ENCODE measurements at places on chromosomes 2 and 18. TPM values are rescaled to one million over a fixed set of nuclear protein-coding genes. Genes with fewer than 3 reads are reported as not detected.

DNA sequence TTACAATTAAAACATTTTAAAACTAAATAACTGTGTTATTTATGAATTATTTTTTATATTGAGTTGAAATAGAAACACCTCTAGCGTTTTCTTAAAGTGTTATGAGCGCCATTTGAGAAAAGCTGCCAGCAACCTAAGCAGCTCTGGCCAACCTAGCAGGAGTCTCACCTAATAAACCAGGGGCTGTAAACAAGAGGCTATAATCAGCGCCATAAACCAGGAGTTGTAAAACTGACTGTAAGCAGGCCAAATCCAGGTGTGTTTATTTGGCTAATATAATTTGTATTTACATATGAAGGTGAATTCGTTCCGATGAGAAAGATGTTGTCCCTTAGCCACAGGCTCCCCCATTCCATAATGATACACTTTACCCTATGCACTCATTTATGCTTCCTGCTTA is 34.7 kb downstream of the LRRTM1 start:
- H3K27me3 ChIP-seq: peaks cover 2% of the 10 kb centered on the region
- no peak overlapping the region for H3K4me3 ChIP-seq
- no peaks in the 10 kb centered on the region for H3K4me1 ChIP-seq
- H3K27ac ChIP-seq: no peak overlapping the region

GRCh38 chr2:22719396-22719795 is 665.6 kb upstream of the KLHL29 start:
- H3K4me3 ChIP-seq: no peak overlapping the region
- no peak for DNase-seq
- no peaks in the 10 kb centered on the region for H3K36me3 ChIP-seq
- no peaks in the 10 kb centered on the region for H3K4me1 ChIP-seq
- H3K27ac ChIP-seq: no peak overlapping the region
- no peaks in the 10 kb centered on the region for H3K27me3 ChIP-seq

CCDC68 gene
- not detected for total RNA-seq

DNA sequence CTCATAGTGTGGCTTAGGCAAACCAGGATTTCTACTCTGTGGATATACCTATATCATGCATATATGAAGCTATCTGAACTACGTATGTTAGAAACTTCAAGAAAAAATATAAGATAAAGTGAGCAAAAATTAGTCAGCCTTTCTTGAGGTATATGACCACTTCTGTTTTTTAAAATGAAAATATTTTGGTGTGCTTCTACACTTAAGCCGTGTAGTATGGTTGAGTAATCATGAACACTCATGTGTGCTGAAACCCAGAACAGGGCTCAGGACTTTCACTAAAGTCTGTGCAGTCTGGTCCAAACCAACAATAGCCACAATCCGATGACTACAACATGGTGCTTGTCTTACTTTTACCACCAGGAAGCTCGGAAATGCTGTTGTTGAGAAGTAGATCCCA is 48.9 kb upstream of the TMEM177 start:
- no peak for DNase-seq
- peaks cover 7% of the 10 kb centered on the region for H3K27me3 ChIP-seq
- no peaks in the 10 kb centered on the region for H3K36me3 ChIP-seq
- no peak overlapping the region for H3K4me3 ChIP-seq
- H3K4me1 ChIP-seq: no peaks in the 10 kb centered on the region

DNA sequence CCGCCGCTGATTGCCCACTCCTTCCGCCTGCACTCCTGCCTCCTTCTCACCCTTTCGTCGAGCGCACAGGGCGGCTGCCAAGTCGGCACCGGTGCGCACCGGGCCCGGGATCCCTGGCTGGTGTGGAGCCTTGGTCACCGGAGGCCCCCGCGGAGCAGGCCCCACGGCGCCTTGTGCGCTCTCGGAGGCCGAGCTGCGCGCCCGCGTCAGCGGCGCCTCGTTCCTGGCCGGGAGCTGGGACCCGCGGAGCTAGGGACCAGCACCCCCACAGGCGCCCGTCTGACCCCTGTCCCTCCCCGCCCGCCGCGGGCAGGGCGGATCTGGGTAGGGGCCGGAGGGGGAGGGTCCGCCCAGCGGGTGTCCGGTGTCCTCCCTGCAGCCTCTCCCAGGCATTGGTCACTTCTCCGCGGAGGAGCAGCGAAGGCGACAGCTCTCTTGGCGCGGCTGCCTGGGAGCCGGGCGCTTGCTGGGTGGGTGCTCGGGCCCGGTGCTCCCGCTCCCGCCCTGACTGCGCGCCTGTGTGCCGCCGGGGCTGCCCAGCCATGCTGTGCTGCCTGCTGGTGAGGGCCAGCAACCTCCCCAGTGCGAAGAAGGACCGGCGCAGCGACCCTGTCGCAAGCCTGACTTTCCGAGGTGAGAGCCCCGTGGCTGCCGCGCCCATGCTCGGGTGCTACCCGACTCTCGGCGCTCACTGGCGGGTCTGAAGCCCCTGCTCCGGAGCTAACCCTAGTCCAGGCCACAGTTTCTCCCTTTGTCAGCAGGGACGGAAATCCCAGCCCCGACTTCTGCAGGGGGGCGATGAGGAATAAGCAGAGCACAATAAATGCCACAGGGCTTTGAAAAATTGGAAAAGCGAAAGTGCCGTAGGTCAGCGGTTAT is 13.2 kb downstream of the DYSF start:
- no peaks in the 10 kb centered on the region for H3K36me3 ChIP-seq
- no peak overlapping the region for H3K27ac ChIP-seq
- H3K4me3 ChIP-seq: peak overlapping the region; percentile 78
- peaks cover 8% of the 10 kb centered on the region for H3K4me1 ChIP-seq

GRCh38 chr2:2742726-2743125 is 411.7 kb upstream of the MYT1L start:
- H3K4me3 ChIP-seq: no peak overlapping the region
- no peaks in the 10 kb centered on the region for H3K4me1 ChIP-seq
- no peaks in the 10 kb centered on the region for H3K27me3 ChIP-seq
- no peak for DNase-seq
- H3K27ac ChIP-seq: no peak overlapping the region

- no peak overlapping the region for H3K27ac ChIP-seq
- no peak overlapping the region for H3K4me3 ChIP-seq
- H3K27me3 ChIP-seq: no peaks in the 10 kb centered on the region
- H3K4me1 ChIP-seq: peaks cover 19% of the 10 kb centered on the region
- DNase-seq: no peak
Measured at GRCh38 chr2:36859366-36859792, 107.0 kb downstream of the STRN start.

WIPF1 gene
- total RNA-seq: 340 TPM

EEF1B2 gene
- total RNA-seq: 711 TPM

SLC39A10 gene
- total RNA-seq: 32.5 TPM

- H3K4me3 ChIP-seq: no peak overlapping the region
- no peak overlapping the region for H3K27ac ChIP-seq
- H3K27me3 ChIP-seq: no peaks in the 10 kb centered on the region
- peaks cover 14% of the 10 kb centered on the region for H3K4me1 ChIP-seq
Measured at GRCh38 chr18:3529601-3530000, 79.6 kb downstream of the TGIF1 start.

- H3K4me1 ChIP-seq: no peaks in the 10 kb centered on the region
- no peak overlapping the region for H3K4me3 ChIP-seq
- H3K36me3 ChIP-seq: no peaks in the 10 kb centered on the region
- no peak overlapping the region for H3K27ac ChIP-seq
- DNase-seq: no peak
- peaks cover 1% of the 10 kb centered on the region for H3K27me3 ChIP-seq
Measured at GRCh38 chr2:187612857-187613256, 58.6 kb upstream of the TFPI start.

- no peak overlapping the region for H3K27ac ChIP-seq
- H3K4me3 ChIP-seq: no peak overlapping the region
- H3K36me3 ChIP-seq: no peaks in the 10 kb centered on the region
- no peaks in the 10 kb centered on the region for H3K27me3 ChIP-seq
- no peaks in the 10 kb centered on the region for H3K4me1 ChIP-seq
Measured at GRCh38 chr2:6068429-6068828, 376.2 kb downstream of the SOX11 start.

INO80D gene
- 30.3 TPM for total RNA-seq

DNA sequence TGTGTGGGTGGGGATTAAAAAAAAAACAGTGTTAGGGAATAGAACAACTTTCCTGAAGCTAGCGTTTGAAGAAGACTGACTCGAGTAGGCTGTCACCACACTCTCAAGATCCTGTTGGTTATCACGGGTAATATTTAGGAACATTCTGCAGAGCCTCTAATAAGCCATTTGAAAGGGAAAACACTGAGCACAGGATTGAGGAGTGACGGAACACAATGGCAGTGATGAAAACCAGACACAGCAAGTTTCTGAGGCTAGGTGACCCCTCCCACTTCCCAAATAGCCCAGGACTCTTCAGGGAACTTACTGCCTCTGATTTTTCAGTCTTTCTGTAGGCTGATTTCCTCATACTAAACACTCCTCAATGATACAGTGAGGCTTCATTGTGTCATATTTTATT is 88.2 kb upstream of the TMEM200C start:
- no peak overlapping the region for H3K4me3 ChIP-seq
- no peak overlapping the region for H3K27ac ChIP-seq
- no peaks in the 10 kb centered on the region for H3K4me1 ChIP-seq
- peaks cover 10% of the 10 kb centered on the region for H3K27me3 ChIP-seq
- no peaks in the 10 kb centered on the region for H3K36me3 ChIP-seq

DNA sequence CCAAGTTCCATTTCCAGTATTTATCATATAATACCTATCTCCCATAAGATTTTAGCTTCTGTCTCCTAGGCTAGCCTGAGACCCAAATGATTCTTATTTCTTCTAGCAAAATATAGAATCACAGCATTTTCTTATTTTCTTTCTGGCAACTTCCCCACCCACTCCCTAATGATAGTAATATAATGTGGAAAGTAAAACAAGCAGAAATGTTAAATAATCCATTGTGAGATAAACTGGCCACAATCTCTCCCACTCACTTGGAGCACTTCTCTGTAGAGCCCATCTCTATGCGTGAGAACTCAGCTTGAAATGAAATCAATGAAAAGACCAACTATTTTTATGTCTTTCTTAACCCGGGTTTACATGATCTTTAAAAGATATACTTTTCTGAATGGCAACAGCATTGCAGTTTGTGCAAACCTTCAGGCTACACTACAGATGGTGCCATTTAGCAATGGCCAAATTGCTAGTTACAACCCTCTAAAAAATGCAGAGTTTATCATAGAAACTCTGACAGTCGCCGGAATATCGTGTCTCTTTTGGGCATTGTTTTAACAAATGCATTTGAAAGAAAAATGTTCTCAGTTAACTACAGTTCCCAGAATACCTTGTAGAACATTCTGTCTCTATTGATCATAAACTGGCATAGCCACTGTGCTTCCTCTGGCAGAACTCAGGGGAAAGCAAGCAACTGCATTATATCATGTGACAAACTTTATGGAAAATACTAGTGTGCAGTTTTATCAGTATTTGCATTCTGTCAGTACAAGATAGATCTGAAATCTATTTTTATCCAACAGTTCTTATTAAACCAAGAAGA is 1407.4 kb upstream of the ZEB2 start:
- H3K27ac ChIP-seq: no peak overlapping the region
- H3K36me3 ChIP-seq: no peaks in the 10 kb centered on the region
- DNase-seq: no peak
- H3K4me3 ChIP-seq: no peak overlapping the region

DNA sequence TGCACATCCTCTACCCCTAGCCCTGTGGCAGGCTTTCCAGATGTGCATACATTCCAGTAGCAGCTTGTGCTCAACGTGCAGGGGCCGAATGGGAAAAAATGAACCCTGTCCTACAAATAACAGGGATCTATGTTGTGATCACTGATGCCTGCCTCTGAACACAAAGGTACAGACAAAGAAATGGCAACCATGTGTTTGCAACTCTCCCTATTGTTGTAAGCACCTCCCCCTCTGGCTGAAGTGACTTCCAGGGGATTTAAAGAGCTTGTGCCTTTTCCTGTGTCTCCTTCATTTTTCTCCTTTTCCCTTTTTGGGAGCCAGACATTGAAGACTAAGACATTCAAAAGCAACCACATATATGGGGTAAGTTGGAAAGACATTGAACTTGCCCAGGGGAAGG is 21.6 kb downstream of the ARHGAP25 start:
- peaks cover 90% of the 10 kb centered on the region for H3K4me1 ChIP-seq
- DNase-seq: no peak
- no peak overlapping the region for H3K4me3 ChIP-seq
- no peaks in the 10 kb centered on the region for H3K27me3 ChIP-seq
- peaks cover 63% of the 10 kb centered on the region for H3K36me3 ChIP-seq

DNA sequence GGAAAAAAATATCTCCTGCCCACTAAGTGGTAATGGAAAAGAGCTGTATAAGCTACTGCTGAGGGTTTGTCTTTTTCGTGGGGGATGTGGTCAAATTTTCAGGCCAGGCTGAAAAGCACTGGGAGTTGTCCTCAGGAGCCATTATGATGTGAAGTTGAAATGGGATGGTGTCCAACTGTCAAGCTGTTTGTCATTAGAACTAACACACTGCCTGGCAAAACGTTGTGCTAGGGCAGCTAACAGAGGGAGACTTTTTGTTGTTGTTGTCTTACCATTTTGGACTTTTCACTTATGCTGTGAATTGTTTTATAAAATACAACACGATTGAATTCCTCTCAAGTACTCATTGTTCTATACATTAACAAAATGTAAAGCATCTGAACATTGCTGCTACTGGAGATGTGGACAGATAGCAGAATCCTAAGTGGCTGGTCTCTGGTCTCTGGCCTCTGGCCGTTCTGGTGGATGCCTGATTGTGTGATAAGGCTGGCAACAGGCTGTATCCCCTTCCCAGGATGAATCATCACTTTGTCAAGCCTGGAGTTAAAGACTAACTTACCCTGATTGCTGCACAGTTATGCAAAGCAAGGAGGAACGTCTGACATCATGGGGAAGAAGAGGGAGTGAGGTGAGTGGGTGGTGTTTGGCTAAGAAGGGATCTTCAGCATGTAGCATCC is 2.3 kb downstream of the MYO1B start:
- DNase-seq: no peak
- peaks cover 5% of the 10 kb centered on the region for H3K27me3 ChIP-seq
- H3K4me3 ChIP-seq: no peak overlapping the region
- peaks cover 23% of the 10 kb centered on the region for H3K4me1 ChIP-seq

DNA sequence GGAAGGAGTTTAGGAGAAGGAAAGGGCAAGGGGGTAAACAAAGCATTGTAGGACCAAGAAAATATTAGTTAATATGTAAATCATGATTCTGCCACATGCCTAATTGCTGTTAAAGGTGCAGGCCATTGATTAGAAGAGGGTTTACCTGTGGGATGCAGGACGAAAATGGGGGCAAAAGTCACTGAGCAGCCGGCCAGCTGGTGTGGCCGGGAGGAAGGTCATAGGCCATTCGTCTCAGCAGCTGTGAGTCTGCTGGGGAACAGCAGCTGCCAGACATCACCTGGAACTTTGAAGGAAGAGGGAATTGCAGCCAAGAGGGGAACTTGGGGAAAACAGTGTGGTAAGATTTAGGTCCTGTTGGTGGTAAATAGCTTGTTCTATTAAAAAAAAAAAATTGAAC is 184.4 kb downstream of the DYSF start:
- no peaks in the 10 kb centered on the region for H3K4me1 ChIP-seq
- no peaks in the 10 kb centered on the region for H3K27me3 ChIP-seq
- H3K27ac ChIP-seq: no peak overlapping the region
- H3K4me3 ChIP-seq: no peak overlapping the region
- no peak for DNase-seq

- H3K4me3 ChIP-seq: no peak overlapping the region
- H3K4me1 ChIP-seq: no peaks in the 10 kb centered on the region
- H3K27ac ChIP-seq: no peak overlapping the region
- no peak for DNase-seq
Measured at GRCh38 chr2:121019071-121019470, 265.9 kb downstream of the TFCP2L1 start.

GRCh38 chr2:10167316-10167715 is 44.8 kb downstream of the RRM2 start:
- no peak overlapping the region for H3K27ac ChIP-seq
- H3K4me3 ChIP-seq: no peak overlapping the region
- H3K4me1 ChIP-seq: peaks cover 5% of the 10 kb centered on the region

All from activated T-helper 1 cell treated with anti-CD3 and anti-CD28 coated beads, Interleukin-12 subunit alpha, Interleukin-12 subunit beta, Interleukin-2, Interleukin-4 antibody, amounts not matched to agents 30 ng/mL and 10 ng/mL and 1 ng/mL, durations not matched to agents 14 hours and 24 hours and 36 hours (primary cell).